ENCODE measurements at places on chromosomes 16 and 17.
A peak's percentile ranks its signal among the peaks of the same experiment; 100 is the strongest.

GRCh38 chr16:69270395-69270794 is 40.8 kb upstream of the VPS4A start:
- no peak for DNase-seq

DNA sequence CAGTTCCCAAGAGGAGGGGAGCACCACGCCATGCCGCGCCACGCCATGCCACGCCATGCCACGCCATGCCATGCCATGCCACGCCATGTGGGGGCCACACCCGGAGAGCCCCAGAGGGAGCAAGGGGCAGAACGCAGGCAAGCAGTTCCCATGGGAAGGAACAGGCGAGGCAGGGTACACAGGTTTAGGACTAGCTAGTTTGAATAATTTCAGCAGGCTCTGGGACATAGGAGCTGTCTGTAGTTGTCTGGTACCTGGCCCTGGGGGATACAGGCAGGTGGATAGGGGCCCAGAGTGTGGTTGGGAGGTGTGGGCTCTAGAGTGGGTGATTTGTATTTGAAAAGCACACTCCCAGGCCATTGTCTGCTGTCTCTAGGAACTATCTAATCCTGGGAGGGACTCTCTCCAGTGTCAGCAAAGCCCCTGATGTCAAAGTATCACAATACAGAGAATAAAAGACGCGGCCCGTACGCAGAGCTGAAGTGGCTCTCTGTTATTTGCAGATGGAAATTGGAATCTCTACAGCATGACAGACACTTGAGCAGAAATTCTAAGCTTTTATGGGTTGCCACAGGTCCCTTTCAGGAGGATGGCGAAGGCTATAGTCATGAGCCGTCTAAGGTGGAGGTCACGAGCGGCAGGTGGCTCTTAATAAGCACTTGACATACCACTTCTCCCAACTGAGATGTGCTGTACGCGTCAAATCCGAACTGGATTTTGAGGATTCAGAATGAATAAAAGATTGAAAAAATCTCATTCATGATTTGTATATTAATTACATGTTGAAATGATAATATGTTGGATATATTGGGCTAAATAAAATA is 220.8 kb upstream of the TNRC6C start:
- no peak for DNase-seq

- DNase-seq = no peak
These were observed 45.3 kb downstream of the ADCY9 start for GRCh38 chr16:4070936-4071335.

GRCh38 chr17:37255432-37255831 is 120.4 kb upstream of the C17orf78 start:
- no peak for DNase-seq

- no peak for DNase-seq
These were observed 58.1 kb downstream of the ZFHX3 start for GRCh38 chr16:72989579-72990551.

DNA sequence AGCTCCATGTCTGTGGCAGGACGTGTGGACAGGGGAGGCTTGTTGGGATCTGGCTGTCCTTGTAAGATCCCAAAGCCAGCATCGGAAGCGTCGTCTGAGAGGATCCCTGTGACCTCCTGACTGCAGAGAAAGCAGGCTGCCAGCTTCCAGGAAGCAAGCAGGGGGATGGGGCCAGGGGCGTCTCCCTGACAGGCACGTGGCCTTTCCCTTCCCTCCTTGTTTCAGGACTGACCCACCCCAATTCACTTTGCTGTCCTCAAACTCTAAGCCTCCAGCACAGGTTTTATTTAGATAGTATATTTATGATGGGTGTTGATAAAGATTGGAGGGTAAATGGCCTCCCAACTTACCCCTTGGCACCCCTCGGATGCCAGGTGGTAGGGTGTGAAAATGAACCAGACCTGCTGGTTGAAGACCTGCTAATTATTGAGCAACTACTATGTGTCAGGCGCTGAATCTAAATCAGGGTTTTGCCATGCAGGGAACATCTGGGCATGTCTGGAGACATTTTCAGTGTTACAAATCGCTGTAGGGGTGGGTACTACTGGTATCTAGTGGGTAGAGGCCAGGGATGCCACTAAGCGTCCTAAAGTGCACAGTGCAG is 24.5 kb downstream of the SOCS1 start:
- DNase-seq = no peak

- peak; percentile 45 for DNase-seq
These were observed 2.9 kb downstream of the FASN start for GRCh38 chr17:82094931-82095776.

Data from NCI-H82 (cell line).